ENCODE measurements at places on chromosomes 3 and 15.
A peak's percentile ranks its signal among the peaks of the same experiment; 100 is the strongest.

GRCh38 chr3:112005091-112005672 is 6.5 kb downstream of the TAGLN3 start:
- DNase-seq = no peak

DNA sequence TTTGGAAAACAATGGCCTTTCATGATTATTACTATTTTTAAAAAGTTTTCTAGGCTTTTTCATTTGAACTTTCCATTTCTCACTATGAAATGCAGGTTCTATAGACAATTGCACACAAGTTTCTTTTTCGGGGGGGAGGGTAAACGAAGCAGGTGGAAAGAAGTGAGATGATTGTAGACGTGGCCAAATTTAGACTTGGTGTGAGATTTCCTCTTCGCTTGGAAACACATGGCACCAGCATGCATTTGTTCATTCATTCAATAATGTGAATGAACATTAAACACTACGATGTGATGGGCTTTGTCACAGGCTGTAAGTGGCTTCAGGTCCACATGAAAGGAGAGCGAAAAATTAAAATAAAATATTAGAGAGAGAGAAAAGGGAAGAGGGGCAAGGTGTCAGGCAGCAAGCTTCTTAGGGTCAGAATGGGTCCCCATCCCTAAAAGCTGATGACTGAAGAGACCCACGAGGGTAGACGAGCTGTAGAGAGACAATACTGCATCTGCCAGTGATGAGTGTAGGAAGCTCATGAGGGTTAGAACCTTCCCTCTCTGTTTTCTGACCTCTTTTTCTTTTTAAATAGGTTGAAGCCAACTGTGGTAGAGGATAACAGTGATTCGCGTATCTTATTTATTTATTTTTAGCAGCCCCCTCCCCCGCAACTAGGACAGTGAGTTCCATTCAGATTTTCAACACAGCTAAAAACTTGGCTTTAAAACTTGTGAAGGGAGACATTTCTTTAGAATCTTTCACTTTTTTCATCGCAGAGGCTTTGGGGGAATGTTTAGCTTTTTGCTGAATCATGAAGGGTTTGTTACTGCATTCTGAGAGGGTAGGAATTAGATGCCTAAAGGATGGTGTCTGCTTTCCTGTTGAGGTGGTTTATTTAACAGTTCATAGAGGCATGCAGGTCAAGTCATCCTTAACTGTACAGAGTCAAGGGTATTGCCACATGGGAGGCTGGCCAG is 36.2 kb downstream of the GAP43 start:
- DNase-seq = no peak

DNA sequence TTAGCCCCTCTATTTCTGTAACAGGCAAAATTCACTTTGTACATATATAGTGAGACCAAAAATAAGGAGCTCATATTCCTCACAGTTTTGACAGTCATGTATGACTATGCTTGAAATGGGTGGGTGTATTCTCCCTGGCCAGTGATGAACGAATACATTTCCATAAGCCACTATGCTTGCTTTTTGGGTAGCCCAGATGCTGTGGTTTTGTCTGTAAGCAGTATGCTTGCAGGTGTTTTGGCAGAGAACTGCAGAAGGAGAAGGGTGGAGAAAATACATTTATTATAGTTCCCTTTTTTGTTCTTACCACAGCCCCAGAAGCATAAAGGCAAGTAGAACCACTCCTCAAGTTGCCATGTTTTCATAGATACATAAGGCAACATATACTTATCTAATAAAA is 131.2 kb downstream of the RBMS3 start:
- no peak for DNase-seq

- DNase-seq = peak; percentile 65
Observed at GRCh38 chr3:124859025-124859424, 28.1 kb downstream of the ITGB5 start.

GRCh38 chr3:142447852-142448823 is at the start of gene XRN1:
TSS of gene XRN1 (minus strand) at chr3:142448037. CDS start at chr3:142447944, 93 bp downstream.
- peak; percentile 100 for DNase-seq

DNA sequence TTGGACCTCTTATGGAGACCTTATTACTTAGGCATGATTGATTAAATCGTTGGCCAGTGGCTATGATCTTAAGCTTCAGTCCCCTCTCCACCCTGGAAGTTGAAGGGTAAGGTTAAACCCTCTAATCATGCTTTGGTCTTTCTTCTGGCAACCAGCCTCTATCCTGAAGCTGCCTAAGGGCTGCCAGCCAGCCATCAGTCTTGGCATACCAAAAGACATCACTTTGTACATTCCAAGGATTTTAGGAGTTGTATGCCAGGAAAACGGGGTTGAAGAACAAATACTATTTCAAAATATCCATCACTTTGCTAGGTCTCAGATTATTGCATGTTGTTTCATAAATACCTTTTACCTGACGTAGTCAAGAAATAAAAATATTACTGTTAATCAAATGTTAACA is 28.9 kb downstream of the UBE2E2 start:
- DNase-seq = peak; percentile 17

GRCh38 chr15:39713846-39714245 is 68.8 kb downstream of the FSIP1 start:
- no peak for DNase-seq

DNA sequence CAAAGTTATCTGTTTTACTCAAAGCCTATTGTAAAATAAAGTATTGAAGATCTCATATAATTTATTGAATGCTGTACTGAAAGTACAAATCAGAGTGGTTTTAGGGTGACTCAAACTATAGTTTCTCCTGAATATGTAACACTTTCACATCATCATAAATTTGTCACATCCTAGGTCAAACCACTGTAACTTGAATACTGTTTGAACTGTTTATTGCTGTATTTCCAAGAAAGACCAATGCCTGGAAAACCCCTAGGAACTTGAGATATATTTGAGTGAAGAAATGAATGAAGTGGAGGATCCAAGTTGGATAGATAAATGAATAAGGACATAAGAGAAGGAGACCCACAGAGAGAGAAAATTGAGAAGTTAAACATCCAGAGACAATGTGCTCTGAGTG is 348.2 kb downstream of the GRM7 start:
- no peak for DNase-seq

GRCh38 chr3:134300520-134300919 is 49.9 kb upstream of the RYK start:
- no peak for DNase-seq

DNA sequence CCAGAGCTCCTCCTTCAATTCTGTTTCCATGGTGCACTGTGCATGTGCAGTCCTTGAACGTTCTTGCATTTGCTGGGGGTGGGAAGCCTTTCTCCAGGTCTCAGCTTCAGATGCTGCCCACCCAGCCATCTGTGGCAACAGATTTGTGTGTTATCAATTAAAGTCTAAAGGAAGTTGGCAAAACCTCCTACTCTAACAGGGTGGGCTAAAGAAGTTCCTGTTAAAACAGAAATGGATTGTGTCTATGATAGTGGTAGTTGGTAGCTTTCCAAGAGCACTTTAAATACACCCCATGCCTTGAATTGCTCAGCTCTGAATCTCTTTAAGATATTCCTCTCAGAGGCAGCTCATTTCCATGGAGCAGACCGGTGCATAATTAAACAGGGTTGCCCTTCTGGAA is 488.0 kb upstream of the SUCLG2 start:
- no peak for DNase-seq

GRCh38 chr3:12541625-12542024 is 3.7 kb downstream of the MKRN2OS start:
- peak; percentile 19 for DNase-seq

DNA sequence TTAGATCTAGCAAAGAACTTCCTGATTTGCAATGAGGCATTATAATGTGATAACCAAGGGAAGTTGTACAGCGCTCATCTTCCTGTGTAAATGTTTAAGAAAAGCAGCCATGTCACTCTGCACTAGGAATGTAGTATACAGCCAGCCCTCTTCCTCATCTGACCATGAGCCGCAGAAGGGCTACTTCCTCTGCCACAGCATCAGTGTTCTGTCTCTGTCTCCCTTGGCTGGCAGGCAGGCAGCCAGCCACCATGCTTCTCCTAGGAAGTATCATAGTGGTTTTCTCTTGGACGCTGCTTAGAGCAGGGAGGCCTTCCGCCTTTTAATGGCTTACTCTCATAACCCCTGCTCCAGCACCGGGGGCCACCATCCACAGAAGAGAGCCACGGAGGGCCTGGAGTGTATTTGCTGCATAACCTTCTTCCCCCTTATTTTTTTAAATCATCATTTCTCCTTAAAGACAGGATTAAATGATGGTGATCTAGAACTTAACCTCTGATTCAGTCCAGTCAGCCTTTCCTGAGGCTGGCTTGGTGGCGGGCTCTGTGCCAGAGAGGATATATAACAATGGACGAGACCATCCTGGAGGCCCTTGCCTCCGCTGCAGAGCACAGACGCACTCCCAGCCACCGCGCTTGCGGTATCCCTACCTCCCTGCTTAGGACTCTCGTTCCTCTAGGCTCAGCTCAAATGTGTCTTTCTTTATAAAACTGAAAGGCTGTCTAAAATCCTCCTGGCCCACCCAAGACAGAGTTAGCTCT is 57.3 kb upstream of the PLXNA1 start:
- DNase-seq = no peak

DNA sequence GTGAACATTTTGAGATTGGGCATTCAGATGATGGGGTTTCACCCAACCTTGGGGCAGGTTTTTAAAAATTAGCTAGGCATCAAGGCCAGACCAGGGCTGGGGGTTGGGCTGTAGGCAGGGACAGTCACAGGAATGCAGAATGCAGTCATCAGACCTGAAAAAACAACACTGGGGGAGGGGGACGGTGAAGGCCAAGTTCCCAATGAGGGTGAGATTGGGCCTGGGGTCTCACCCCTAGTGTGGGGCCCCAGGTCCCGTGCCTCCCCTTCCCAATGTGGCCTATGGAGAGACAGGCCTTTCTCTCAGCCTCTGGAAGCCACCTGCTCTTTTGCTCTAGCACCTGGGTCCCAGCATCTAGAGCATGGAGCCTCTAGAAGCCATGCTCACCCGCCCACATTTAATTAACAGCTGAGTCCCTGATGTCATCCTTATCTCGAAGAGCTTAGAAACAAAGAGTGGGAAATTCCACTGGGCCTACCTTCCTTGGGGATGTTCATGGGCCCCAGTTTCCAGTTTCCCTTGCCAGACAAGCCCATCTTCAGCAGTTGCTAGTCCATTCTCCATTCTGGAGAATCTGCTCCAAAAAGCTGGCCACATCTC is 6.1 kb downstream of the RHO start:
- no peak for DNase-seq

DNA sequence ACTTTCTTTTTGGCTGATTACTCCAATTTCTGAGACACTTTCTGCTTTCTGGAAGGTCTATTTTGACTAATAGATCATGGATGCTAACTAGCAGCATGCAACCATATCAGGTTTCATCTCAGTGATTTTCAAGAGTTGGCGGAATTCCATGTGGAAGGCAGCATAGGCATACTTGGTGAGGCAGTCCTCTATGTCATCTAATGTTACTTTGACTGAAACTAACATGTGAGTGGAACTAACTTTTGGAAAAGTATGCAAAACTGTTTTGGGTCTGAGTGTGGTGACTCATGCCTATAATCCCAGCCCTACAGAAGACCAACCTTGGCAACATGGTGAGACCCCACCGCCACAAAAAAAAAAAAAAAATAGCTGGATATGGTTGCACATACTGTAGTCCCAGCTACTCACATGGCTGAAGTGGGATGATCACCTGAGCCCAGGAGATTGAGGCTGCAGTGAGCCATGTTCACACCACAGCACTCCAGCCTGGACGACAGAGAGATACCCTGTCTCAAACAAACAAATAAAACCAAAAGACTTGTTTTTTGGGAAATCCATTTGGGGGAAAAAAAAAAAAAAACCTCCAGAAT is 1033.7 kb downstream of the ROBO1 start:
- DNase-seq = peak; percentile 20

DNA sequence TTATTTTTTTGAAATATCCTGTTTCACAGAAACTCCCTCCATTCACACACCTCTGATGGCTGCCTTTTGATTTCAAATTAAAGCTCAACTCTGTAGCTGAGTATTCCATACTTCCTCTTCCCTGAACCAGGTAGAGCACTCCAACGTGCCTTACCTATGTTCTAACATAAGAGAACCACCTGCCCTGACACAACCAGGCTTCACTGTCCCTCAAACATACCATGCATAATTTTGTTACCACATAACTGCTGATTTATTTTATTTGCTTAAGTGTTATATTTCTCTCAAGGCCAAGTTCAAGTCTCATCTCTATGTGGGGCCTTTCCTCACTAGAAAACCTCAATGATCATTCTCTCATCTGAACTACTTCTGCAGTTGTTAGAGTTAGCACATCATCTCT is 209.7 kb downstream of the P3H2 start:
- DNase-seq = no peak

DNA sequence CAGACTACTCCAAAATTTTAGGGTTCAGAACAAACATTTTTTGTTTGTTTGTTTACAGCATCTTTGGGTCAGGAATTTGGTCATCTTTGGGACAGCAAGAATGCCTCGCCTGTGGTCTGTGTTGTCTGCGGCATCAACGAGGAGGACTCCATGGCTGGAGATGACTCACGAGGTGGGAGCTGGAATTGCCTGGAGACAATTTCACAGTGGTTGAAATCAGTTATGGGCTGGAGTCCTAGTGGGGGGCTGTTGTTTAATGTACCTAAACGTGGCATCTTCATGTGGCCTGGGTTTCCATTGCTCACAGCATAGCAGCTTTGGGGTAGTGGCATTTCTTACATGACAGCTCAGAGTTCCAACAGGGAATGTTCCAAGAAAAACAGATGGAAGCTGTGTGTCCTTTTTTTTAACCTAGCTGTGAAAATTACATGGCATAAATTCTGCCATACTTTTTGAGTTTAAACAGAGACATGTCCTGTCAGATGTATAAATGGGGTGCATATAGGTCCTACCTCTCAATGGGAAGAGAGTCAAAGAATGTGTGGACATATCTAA is 507.3 kb upstream of the CBLB start:
- DNase-seq = no peak

DNA sequence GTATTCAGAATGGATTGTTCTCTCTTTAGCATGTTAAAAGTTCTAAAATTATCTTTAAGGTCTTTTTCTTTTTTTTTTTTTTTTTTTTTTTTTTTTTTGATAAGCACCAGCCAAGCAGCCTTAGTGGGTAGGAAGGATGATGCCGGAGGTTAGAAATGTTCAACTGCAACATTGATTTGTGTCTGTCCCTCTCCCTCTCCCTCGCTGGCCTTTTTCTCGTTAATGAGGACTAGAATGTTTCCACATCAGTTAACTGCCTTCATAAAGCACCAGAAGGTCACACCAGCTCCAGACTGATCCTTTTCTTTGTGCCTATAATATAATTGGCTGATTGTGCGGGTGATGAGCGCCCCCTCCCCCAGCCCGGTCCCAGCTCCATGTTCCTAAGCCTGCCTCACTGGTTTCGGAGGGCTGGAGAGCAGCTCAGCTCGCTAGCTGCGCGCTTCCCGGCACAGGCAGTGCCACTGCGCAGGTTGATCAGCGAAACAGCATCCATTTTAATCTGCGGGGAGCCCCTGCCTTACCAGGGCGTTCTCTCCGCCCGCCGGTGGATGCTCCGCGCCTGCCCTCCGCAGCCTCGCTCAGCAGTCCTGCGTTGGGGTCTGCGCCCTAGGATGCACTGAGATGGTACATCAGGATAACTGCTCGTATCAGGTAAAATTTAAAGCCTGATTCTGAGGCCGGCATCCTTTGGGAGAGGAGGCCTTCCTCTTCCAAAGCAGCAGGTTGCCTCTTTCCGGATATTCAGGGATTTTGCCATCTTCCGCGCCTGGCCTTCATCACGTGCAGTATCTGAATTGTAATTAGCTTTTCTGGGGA is 148.9 kb upstream of the IL12A start:
- DNase-seq = no peak

GRCh38 chr3:12443781-12444522 is 40.3 kb upstream of the TSEN2 start:
- no peak for DNase-seq
